ENCODE measurements at places on chromosomes 7 and 10.

- no peak for DNase-seq
These were observed 16.4 kb upstream of the FERD3L start for GRCh38 chr7:19161671-19162070.

DNA sequence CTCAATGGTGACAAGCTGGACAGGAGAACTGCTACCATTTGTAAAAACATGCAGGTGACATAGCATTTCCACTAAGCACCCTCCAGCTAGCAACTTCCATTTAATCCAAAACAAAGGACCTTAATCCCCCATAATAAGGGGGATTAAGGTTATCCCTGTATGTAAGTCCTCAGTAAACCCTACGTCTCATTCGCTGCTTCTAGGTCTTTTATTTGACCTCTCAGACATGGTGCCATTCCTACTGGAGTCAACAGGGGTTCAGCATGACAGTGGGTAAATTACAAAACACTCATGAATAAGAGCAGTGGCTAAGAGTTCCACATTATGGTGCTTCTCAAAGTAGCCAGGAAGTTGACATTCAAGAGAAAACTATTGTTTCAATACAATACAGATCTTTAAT lies 121.8 kb upstream of the CAV2 start:
- no peak for DNase-seq

- no peak for DNase-seq
These were observed 2.1 kb upstream of the TMEM120A start for GRCh38 chr7:75996476-75996875.

- DNase-seq = no peak
These were observed 14.8 kb upstream of the ZC3HAV1 start for GRCh38 chr7:139124084-139124914.

GRCh38 chr10:4191354-4191753 lies 406.3 kb upstream of the KLF6 start:
- DNase-seq = no peak

- peak; percentile 28 for DNase-seq
These were observed 1.1 kb downstream of the RADIL start for GRCh38 chr7:4882169-4883032.

- no peak for DNase-seq
These were observed 272.6 kb upstream of the DGKB start for GRCh38 chr7:15175152-15175551.

- DNase-seq = no peak
These were observed 4.6 kb upstream of the EIF3B start for GRCh38 chr7:2350055-2350454.

- DNase-seq = no peak
These were observed 46.2 kb downstream of the WDR37 start for GRCh38 chr10:1102416-1102815.

DNA sequence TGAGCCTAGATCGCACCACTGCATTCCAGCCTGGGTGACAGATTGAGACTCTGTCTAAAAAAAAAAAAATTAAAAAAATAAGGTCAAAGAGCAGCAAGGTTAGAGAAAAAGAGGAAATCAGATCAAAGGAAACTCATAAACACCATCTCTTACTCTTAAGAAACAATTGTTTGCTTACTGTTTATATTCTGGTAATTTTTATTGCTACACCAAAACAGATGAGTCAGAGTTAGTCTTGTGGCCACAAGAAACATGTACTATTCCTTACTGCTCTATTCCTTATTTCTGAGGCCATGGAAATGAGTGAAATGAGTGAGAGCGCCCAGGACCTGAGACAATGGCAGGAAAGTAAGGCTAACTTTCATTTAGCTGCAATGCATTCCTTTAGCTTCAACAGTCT lies 387.3 kb downstream of the HPSE2 start:
- no peak for DNase-seq

DNA sequence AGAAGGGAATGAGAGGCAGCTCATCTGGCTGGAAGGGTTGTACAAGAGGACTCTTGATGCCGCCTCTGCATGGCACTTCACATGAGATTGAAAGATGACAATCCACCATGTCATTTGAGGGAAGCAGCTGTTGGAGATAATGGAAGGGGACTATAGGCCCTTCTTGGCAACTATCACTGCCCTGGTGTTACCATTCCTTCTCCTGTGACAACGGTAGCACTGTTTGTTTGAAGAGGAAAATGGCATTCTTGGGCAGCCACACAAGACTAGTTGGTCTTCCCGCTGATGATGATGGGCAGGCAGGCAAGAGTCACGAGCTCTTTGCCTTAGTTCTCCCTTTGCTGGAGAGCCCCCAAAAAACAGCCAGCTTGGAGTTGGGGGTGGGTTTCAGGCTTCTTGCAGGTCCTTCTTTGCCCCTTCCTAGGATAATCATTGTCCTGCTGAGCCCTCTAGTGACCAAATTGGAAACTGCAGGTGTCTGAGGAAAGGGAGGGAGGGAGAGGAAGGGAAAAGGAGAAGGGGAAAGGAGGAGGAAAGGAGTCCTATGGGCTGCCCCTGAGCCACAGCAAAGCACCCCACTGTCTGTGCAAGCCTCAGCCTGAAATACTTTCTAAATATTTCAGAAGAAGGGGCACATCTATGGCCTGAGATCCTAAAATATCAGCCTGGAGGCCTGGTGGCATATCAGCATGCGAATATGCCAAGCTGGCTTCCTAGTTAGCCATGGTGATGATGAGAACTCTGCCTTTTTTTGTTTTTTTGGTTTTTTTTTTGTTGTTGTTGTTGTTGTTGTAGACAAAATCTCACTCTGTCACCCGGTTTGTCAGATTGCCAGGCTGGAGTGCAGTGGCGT lies 165.6 kb upstream of the KMT2E start:
- peak; percentile 90 for DNase-seq

- no peak for DNase-seq
These were observed 6.7 kb upstream of the COA1 start for GRCh38 chr7:43735802-43736603.

DNA sequence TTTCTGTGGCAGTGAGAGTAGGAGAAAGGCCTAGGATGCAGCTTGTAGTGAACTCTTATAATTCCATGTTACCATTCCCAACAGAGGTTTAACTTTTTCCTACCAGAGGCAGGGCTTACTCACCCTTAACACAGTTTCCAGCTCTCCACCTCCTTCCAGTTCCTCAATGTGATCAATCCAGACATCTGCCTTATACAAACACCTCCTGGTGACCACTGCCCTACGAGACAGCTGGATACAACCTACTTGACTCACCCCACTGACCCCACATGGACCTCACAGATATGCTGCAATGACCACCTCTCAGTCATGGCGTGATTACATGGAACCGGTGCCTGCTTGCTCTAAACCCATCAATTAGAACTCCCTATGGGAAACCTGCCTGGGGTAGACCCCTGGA lies 326.5 kb downstream of the TNS3 start:
- DNase-seq = no peak

DNA sequence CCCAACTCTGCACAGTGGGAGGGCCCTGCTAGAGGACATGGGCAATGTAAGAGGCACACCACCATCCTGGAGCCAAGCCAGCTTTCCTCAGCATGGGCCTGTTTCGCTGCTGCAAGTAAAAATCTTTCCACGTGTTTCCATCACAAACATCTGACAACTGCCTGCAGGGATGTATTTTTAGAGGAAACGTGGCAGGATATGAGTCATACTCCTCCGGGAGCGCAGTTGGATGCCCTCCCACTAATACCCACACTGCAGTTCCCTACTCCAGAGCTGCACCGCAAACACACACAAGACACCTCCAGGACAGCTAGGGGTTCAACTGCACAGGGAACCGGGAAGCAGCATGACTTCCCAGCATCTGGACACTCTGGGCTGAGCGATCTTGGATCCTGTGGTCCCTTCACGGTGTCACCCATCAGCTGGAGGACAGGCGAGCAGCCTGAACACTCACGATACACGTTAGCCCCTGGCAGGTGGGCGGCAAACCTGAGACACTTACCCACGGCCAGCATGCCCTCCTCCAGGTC lies 26.1 kb downstream of the PLAC9 start:
- DNase-seq = no peak

DNA sequence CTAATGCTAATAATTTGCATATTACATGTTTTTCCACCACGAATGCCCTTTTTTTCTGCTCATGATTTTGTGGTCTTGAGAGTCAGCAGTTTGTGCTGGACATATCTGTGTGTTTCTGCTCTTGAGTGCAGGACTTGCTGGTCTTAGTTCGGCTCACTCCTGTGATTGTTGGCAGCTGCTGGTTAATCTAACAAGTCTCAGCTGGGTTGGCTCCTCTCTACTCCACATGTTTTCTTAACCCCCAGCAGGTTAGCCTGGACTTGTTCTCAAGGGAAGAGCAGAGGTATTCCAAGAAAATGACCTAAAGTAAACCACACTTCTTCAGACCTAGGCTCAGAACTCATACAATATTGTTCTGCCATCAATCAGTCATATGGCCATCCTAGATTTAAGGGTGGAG lies 1238.9 kb downstream of the XPNPEP1 start:
- DNase-seq = no peak

DNA sequence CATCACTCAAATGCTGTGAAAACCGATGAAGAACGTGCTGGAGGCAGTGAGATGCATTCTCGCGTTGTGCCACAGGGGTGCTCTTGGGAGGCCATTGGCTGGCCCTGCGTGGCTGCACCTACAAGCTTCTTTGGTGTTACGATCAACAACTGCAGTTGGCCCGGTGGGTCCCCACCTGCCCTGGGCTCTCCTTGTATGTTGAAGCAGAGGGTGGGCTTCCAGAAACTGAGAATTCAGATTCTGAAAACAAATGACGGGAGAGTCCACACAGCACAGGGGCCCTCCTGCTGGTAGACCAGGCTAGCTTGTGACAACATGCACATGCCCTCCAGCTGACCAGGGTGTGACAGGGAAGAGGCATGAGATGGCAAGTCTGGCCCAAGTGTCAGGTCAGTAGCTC lies 23.7 kb upstream of the DDC start:
- no peak for DNase-seq

GRCh38 chr10:69501657-69502056 lies 50.4 kb downstream of the TSPAN15 start:
- DNase-seq = no peak

- no peak for DNase-seq
These were observed 24.0 kb downstream of the HYCC1 start for GRCh38 chr7:22989643-22990587.

- no peak for DNase-seq
These were observed 9.5 kb downstream of the RNF32 start for GRCh38 chr7:156650042-156650441.

- DNase-seq = no peak
These were observed 63.7 kb downstream of the PWWP2B start for GRCh38 chr10:132460691-132461090.

- DNase-seq = no peak
These were observed 225.7 kb upstream of the AOAH start for GRCh38 chr7:36949711-36950600.

GRCh38 chr7:289209-289755 lies 688 bp upstream of the FOXL3 start:
- no peak for DNase-seq

DNA sequence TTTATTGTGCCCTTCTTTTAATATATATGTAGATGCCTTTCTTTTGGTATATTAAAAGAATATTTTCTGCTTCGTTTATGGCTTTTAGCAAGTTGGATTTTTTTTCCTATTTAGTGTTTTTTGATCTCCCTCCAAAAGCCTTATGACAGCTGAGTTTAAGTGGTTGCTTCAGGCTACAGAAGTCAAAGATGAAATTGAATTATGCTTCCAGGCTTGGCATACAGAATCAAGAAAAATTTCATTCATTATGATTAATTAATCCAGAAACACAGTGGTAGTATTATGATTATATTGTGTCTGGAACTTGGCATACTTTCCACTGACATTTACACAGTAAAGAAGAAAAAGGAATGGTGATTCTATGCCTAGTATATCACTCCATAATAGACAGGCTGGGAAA lies 63.8 kb upstream of the SEM1 start:
- DNase-seq = no peak

DNA sequence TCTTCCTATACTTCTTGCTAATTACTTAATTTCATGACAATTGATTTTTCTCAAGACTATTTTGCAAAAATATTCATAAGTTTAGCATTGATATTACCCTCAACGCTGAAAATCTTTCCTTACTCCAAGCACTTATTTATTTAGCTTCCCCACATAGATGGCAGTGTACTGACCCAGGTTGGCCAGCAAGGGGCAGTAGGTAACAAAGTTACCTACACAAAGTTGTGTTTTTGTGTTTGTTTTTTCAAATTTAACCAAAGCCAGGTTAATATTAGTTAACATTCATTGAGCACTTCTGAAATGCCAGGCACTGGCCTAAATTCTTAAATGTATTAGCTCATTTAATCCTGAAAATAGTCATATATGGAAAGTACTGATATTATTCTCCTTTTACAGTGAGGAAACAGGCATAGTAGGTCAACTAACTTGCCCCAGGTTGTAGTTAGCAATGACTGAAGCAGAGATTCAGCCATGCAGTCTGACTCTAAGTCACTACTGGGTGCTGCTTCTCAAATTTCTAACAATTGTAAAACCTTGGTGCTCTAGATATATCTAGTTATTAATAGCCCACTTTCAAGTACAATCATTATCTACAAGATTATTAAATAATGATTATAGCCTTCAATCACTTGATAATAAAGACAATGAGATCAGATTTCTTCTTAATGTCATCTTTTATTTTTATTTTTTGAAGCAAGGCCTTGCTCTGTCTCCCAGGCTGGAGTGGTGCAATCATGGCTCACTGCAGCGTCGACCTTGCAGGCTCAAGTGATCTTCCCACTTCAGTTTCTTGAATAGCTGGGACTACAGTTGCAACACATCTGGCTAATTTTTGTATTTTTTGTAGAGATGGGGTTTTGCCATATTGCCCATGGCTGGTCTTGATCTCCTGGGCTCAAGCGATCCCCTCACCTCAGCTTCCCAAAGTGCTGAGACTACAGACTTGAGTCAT lies 5.8 kb upstream of the GGCT start:
- no peak for DNase-seq

- no peak for DNase-seq
These were observed 168.3 kb upstream of the RNF32 start for GRCh38 chr7:156472267-156472666.

DNA sequence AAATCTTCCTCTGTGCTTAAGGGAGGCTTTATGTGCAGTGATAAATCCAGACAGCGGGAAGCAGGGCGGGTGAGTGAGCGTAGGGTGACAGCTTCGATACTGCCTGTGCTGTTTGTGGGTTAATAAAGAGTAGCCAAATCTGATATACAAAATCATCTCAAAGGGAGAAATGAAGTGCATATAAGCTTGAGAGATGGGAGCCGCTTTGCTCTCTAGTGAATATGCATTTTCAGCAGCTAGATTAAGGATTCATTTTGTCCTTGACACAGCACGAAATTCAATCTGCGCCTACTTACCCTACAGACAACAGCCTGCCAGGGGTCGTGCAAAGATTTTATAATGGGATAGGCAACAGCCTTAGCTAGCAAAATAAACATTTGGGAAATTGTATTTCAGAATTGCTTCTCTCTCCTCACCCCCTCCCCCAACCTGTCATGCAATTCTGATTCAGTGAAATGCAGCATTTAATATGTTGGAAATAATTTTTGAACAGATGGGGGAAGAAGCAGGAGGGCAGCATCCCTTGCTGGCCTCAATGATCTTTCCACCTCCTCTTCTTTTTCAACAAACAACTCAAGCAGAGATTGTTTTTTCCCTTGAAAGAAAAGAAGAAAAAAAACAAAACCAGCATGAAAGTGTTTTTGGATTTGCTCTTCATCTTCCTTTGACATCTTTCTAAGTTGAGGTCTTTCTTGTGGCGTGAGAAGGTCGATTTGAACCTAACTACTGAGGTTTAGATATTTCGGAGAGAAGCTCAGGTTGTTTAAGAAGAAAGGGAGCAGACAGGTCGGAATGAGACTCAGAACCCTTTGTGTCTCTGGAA lies 117.9 kb downstream of the AOAH start:
- no peak for DNase-seq

Data from neural crest cell (in vitro differentiated cells).